ENCODE measurements at places on chromosomes 2 and 18.

GRCh38 chr18:2192562-2192961 is 378.7 kb downstream of the METTL4 start:
- no peak overlapping the region for H3K4me3 ChIP-seq
- H3K27me3 ChIP-seq, result no peaks in the 10 kb centered on the region
- H3K4me1 ChIP-seq, result no peaks in the 10 kb centered on the region
- no peak overlapping the region for H3K27ac ChIP-seq
- H3K36me3 ChIP-seq, result no peaks in the 10 kb centered on the region

DNA sequence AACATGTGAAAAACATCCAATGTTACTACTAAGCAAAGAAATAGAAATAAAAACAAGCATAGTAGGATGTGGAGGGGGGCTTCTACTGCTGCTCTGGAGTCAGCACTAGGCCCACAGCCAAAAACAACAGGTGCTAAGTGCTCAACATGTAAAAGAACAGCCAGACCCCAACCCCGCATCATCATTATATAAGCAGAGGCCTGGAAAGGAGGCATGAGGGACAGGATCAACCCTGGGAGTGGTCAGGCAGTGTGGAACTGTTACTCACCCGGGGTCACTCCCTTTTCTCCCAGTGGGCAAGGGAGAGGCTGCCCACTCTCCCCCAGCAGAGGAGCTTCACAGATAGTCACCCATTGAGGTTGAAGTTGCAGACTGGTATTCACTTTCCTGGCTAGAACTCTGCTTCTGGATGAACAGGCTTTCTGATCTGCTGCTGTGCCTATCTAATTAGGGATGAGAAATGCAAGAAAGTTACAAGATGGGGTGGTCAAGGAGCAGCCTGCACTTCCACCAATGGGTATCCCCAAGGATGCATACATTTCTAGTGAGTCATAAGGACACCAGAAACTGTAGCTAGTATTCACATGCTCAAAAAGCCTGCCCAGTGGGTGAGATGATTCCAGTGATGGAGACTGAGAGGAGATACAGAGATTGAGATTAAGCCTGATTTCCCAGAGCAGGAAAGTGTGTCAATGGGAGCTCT is 480.1 kb upstream of the TCF4 start:
- H3K4me3 ChIP-seq, result no peak overlapping the region
- no peak overlapping the region for H3K27ac ChIP-seq

DNA sequence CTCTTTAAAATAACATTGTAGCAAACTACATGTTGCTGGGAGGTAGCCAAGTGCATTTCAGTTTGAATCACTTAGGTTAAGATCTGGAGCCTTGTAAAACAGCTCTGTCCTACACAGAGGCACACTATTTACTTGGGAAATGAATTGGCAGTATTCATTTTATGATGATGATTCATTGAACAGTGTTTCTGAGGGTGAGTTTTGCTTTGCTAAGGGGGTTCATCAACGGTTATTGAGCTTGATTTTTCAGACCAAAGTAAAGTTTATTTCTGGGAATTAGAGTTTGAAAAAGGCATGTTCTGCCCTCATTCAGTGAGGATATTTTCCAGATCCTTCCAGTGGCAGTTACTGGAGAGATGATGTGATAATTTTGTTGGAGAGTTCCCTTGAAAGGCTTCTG is 55.6 kb downstream of the CCDC85A start:
- DNase-seq, result no peak
- no peak overlapping the region for H3K4me3 ChIP-seq
- H3K36me3 ChIP-seq, result no peaks in the 10 kb centered on the region
- H3K4me1 ChIP-seq, result no peaks in the 10 kb centered on the region
- no peak overlapping the region for H3K27ac ChIP-seq

GRCh38 chr2:113337809-113338208 is 59.1 kb upstream of the PAX8 start:
- no peak overlapping the region for H3K4me3 ChIP-seq
- H3K36me3 ChIP-seq, result no peaks in the 10 kb centered on the region
- H3K27ac ChIP-seq, result no peak overlapping the region

- H3K4me1 ChIP-seq, result peaks cover 61% of the 10 kb centered on the region
- H3K27ac ChIP-seq, result peak overlapping the region; percentile 55
- H3K27me3 ChIP-seq, result no peaks in the 10 kb centered on the region
- DNase-seq, result no peak
- H3K36me3 ChIP-seq, result peaks cover 7% of the 10 kb centered on the region
Observed at GRCh38 chr2:191066197-191066918, 52.4 kb upstream of the STAT1 start.

Data from T-cell (primary cell).